Activated CD8-positive, alpha-beta memory T cell treated with anti-CD3 and anti-CD28 coated beads for 1 hour (primary cell): ENCODE measurements at places on chromosomes 1 and 21.
A peak's percentile ranks its signal among the peaks of the same experiment; 100 is the strongest.

DNA sequence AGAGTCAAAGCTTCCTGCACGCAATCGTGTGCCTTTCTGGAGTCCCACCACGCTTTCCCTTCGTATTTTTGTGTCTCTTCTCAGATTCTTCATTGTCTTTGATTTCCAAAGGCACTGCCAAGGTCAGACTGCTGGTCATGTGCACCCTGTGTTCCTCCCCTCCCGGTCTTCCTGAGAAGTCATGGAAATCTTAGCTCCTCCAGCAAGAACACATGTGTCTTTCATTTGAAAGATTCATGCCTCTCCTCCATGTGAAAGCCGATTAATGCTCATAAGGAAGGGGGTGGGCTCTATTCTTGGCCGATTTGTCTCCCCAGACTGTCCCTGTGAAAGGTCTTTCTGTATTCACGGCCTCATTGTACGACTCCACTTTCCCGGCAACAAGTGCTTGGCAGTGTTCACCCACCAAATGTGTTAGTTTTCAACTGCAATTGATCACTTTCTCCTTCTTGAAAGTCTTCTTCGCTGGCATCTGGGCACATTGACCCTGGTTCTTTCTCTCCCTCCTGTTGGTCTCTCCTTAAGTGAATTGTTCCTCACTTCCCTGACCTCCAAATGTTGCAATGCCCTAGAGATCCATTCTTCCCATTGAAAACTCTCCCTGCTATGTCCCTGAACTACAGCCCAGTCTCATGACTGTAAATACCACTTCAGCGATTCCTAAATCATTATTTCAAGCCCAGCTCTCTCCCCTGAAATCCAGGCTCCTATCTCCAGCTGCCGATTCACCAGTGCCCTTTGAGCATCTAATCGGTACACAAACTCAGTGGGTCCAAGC lies 25.4 kb downstream of the MX2 start:
- no peak for DNase-seq

- DNase-seq, result no peak
Measured at GRCh38 chr1:102615896-102616295, 492.4 kb downstream of the COL11A1 start.

DNA sequence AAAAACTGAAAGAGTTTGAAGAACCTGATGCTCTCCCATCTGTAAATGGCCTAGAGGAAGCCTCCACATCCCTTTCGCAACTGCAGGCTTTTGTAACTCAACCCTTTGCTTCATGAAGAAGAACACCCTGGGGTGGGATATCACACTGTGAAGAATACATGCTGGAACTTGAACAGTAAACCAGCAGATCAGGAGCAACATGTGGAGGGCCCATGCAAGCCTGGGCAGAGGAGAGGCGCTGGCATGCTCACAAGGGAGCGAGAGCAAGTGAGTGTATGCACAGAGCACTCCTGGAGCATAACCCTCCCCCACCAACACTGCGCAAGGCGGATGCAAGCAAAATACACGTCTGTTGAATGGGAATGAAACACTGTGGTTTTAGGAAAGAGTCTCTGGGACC lies 24.6 kb upstream of the SPAG17 start:
- no peak for DNase-seq

DNA sequence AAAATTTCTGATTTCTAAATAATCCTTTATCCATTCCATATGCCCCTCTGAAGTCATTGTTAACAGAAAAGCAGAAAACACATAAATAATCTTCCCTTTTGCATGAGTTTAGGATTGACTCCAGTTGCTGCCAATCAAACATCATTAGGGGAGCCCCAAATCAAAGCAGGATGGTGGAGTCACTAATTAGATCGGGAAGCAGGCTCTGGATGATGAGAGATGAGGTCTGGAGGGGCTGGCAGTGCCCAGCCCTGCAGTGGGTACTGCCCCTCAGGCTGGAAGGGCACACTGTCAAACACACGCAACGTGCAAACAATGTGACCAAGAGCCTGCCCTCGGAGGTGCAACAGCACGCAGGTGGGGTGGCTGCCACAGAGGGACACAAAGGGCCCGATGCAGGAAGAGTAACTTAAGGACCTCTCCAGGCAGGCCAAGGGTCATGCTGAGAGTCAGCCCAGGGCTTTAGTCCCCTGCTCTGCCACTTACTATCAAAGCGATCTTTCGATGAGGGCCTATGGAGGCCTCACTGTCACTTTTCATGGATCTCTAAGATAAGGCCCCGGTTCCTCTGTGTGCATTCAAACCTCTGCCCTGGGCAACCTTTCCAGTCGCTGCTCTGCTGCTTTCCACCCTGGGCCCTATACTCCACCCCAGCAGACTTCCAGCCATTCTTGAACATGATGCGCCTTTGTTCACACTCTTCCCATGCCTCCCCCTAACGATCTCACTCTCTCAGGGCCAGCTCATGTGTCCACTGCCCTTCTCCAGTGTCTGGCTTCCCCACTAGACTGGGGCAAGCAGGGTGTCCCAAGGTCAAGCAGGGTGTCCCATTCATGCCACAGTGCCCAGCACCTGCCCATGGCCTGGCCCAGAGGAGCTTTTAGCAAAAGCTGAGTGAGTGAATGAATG lies 98.9 kb downstream of the DMRTB1 start:
- DNase-seq, result no peak

- DNase-seq, result no peak
Measured at GRCh38 chr1:37634244-37634991, at the start of gene RSPO1. RSPO1 (minus strand) TSS chr1:37634892; CDS start chr1:37629661, 5,231 bp downstream.

GRCh38 chr1:104987210-104987609 lies 1237.5 kb downstream of the AMY1C start:
- no peak for DNase-seq

DNA sequence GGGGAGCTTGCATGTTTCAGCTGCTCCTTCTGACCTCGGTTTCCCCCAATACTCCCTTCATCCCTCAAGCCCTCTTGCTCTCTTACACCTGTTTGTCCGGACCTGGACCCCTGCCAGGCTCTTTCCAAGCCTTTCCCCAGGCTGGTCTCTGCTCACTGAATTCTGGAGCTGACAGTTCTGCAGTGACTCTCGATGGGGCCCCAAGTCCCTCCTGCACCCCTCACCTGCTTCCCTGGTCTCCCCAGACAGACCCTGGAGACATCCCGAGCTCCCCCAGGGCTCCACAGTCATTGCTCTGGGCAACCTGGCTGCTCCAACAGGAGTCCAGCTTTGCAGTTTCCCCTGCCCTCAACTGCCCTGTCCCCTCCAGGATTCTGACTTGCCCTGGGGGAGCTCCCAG lies 198.6 kb downstream of the GRIK3 start:
- DNase-seq, result no peak

GRCh38 chr1:151540982-151541377 lies 871 bp downstream of the TUFT1 start:
- DNase-seq, result no peak

GRCh38 chr1:151465026-151465425 lies 5.7 kb upstream of the POGZ start:
- no peak for DNase-seq

DNA sequence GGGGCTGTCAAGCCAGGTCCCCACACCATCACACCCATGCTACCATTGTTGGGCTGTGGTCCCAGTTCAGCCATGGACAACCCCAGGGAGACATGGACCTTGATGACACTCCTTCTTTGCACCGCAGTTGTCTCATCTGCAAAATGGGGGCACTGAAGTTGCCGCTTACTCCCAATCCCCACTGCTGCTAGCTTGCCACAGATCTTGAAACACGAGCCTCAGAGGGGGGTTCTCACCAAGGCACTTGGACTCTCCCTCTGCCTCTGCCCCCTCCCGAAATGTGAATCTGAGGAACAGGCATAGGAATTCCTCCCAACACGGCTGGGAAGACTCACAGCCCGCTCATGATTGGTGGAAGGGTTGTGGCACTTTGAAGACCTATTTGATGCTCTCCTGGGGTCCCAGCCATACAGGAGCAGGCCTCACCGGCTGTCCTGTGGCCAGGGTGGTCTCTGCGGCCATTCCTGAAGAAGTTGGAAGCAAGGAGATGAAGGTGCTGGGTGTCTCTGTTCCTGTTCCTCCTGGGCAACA lies 31.1 kb downstream of the RUNX3 start:
- DNase-seq, result no peak

DNA sequence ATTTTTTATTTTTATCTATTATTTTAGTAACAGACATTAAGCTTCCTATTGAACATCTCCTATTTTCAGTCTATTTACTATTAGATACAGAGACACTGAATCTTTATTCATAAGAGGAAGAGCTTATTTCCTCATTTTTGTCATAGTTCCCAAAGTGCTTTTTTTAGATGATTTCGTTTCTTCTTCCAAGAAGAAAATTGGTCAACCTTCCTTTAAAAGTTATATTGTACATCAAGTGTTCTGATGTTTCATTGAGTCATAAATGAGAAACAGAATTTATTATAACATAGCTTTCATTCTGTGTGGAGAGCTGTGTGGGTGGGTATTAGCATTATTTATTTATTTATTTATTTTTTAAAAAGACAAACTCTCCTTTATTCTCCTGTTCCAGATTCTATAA lies 50.6 kb upstream of the BACH1 start:
- no peak for DNase-seq

DNA sequence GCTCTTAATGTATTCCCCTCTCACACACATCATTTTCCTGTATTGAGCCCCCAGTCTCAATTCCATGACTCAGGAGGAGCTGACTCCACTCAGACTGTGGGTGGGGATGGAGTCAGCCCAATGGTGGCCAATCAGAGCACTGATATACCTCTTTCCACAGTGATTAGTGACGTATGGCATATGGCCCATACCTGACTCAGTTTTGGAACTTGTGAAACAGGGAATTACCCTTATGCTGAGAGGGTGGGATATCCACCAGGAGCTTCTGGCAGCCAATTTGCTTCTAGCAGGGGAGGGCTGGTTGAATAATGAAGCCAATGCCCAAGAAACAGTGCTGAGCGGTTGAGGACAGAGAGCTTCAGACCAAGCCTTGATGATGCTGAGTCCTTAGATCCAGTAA lies 86.4 kb upstream of the SPATA6 start:
- no peak for DNase-seq

DNA sequence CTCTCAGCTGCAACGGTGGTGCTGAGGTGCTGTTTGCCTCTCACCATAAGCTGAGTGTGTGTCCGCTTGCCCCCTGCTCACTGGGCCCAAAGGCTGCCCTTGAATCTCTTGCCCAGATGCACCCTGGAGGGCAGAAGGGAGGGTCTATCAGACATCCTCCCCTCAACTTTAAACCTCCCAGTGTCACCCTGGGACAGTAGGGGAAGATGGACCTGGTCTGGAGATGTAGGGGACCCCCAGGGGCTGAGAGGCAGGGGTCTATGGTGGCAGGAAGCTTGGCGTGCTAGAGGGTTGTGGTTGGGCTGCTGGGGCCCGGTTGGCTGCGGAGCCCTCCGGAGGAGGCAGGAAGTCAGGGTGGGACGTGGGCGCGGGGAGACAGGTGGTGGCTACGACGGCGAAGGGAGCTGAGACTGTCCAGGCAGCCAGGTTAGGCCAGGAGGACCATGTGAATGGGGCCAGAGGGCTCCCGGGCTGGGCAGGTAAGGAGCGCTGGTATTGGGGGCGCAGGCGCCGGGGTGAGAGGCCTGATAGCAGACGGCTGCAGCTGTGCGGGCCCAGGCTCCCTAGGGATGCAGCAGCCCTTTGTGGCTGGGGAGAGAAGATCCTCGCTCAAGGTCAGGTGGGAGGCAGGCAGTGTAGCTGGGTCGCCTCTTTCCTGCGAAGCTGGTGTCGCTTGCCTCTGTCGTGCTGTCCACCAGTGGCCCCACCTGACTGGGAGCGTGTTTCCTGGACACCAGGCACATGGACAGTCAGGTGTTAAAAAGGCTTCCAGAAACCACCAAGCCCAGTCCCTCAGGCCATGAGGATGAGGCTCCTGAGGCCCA lies at the start of gene LCK:
TSS of gene LCK (plus strand) at position 373 of the 824 bp plus-strand sequence. CDS start 23,065 bp downstream, outside the sequence.
- peak; percentile 42 for DNase-seq

DNA sequence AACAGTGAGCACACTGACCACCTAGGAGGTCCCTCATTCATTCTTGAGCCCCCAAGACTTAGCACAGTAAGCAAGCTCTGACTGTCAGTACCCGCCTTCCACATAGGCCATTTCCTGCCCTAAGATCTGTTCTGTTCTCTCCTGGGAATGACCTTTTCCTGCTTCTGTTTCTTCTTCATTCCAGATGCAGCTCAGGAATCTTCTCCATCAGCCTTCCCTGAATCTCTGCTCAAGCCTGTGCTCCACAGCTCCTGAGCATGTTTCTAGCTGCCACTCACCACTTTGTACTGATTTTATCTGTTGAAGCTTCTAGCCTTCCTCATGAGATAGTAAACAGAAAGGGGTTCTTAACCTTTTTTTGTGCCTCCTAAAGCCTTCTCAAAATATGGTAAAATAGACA lies 56.6 kb downstream of the ZNF281 start:
- DNase-seq, result no peak

DNA sequence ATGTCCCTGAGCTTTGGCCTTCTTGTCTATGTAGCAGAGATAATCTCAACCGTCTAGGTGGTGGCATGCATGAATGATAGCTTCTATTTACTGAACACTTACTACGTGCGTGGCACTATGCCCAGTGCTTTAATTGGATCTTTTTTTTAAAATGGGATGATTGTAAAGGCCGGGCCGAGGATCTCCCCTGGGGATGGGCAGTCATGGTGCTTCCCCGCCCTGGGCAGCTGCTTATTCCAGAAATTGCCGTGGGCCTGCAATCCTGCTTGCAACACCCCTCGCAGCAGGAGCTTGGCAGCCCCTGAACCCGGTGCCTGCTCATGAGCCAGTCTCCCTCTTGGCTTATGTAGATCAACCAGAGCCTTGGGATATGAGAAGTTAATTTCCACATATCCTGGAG lies 360.7 kb downstream of the CAMTA1 start:
- DNase-seq, result no peak

- no peak for DNase-seq
Measured at GRCh38 chr21:44930543-44930981, 9.3 kb upstream of the SLX9 start.

DNA sequence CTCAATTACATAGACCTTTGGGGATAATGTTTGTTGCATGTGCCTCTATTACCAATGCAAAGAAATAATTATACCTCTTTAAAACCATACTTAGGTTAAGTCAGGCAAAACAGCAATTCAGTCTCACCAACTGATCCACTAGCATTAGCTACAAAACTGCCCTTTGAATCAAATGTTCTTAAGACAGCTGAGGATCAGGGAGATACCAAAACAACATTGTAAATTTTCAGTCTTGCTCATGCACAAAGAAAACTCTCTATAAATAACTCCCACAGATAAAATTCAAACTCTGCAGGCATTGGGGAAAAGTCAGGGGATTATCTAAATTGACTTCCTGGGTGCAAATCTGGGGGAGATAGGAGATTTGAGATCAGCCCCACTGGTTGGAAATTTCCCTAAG lies 100.9 kb upstream of the DPT start:
- DNase-seq, result no peak

DNA sequence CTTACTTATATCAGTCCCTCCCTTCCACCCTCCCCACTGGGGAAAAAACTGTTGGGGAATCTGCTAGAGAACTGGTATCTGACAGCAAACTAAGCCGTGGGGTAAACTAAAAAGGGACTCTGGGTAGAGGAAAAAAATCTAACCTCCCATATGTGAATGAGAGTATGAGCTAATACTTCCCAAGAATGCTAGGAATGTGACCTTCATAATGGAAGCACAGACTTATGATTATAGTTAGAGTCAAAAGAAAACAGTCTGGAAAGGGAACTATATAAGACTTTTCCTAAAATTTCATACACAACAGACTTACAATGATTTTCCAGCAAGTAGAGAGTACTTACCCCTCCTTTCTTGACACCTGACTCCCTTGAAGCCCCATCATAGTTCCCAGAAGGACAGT lies 23.0 kb upstream of the RBBP5 start:
- no peak for DNase-seq
